HEK293T (cell line): ENCODE measurements at places on chromosomes 13 and 19.
A peak's percentile ranks its signal among the peaks of the same experiment; 100 is the strongest.

- DNase-seq: no peak
Observed at GRCh38 chr13:114234266-114234644, 442 bp upstream of the CDC16 start.

DNA sequence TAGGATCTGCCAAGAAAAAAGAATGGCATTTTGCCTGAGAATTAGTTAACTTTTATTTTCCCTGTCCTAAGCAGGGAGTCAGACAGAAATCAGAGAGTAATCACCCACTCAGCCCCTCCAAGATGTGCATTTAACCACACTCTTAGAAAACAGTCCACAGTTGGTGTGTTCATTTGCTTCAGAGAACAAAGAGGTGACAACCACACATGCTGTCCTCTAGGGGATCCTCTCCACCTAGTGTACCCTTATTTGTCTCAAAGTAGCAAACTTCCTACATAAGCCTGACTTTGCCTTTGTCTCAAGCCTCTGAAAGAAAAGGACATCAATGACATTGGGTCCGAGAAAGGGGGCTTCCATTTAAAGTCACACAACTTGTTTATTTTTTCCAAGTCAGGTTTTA lies 107.0 kb upstream of the RFC3 start:
- DNase-seq: no peak

GRCh38 chr13:75934889-75935288 lies 298.8 kb downstream of the LMO7 start:
- DNase-seq: no peak

GRCh38 chr19:29302002-29302928 lies 89.3 kb upstream of the UQCRFS1 start:
- DNase-seq: no peak

- DNase-seq: peak; percentile 51
Observed at GRCh38 chr13:92896842-92897241, 329.8 kb upstream of the GPC6 start.

DNA sequence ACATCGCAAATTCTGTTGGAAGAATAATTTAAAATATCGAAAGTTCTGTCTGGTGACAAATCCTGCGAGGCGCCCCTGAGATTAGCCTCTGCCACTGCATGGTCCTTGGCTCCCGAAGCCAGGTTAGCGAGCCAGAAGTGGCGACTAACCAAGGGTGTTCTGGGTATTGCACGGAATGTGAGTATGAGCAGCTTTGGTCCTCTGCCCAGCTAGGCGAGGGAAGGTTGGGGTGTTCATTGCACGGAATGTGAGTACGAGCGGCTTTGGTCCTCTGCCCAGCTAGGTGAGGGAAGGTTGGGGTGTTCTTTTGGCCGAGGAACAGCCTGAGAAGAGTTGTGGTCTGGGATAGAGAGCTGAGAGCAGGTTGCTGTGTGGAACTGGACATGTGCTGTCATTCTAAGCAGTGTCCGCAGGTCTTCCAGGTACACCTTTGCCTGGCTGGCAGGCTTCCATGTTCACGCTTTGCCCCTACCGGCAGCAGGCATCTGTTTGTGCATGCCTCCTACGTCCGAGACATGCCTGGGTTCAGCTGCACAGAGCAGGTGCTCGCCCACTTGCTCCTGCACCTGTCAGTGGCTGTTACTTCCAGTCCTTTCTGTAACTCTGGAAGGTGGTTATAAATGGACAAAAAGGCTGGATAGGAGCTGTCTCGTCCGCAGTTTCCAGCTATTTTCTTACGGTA lies 18.3 kb upstream of the TEX29 start:
- DNase-seq: no peak

GRCh38 chr13:36450534-36450933 lies 18.2 kb downstream of the CCNA1 start:
- no peak for DNase-seq

GRCh38 chr13:28199089-28199488 lies 60.7 kb downstream of the PAN3 start:
- DNase-seq: peak; percentile 9

DNA sequence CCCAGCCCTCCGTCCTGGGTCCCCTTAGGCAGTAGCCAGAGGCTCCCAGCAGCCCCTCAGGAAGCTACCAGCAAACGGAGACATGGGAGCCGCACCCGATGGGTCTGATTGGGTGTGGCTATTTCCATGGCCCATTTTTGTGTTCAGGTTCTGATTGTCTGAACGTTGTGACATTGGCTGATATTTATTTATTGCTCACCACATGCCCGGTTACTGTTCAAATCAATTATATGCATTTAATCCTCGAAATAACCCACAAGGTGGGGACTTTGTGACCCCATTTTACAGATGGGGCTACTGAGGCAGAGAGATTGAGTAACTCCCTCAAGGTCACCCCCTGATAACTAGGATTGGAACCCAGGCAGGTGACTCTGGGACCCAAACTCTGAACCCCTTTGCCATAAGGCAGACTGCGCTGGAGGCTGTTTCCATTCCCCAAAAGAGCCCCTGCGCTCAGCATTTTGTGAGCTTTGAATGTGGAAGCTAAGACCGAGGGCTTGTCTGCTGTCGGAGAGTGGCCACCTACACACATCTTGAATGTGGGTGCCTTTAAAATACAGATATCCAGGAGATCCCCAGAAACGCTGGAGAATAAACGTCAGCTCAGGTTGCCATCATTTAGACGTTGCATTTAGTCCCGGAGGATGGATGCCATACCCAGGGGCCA lies 13.6 kb upstream of the MCF2L start:
- DNase-seq: no peak

DNA sequence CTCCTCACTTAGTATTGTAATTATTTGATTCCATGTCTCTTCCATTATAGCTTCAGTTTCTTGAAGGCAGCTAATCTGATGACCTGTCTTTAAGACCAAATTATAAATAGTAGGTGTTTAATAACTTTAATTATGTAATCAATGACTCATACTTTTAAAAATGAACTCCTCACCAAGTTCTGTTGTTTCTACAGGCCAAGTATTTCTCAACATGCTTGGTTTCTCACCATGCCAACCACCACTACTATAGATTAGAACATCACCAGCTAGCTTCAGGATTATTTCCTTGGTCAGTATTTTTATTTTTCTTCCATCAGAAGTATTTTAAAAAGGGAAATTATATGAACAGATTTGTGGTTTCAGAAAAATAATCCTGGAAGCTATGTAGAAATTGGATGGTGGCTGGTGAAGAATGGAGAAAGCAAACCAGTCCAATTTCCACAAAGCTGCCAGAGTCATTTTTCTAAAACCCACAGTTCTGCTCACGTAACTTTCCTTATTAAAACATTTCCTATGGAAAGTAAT lies 237.7 kb upstream of the DACH1 start:
- DNase-seq: no peak

- peak; percentile 67 for DNase-seq
Observed at GRCh38 chr13:42594481-42595252, 20.7 kb downstream of the TNFSF11 start.

DNA sequence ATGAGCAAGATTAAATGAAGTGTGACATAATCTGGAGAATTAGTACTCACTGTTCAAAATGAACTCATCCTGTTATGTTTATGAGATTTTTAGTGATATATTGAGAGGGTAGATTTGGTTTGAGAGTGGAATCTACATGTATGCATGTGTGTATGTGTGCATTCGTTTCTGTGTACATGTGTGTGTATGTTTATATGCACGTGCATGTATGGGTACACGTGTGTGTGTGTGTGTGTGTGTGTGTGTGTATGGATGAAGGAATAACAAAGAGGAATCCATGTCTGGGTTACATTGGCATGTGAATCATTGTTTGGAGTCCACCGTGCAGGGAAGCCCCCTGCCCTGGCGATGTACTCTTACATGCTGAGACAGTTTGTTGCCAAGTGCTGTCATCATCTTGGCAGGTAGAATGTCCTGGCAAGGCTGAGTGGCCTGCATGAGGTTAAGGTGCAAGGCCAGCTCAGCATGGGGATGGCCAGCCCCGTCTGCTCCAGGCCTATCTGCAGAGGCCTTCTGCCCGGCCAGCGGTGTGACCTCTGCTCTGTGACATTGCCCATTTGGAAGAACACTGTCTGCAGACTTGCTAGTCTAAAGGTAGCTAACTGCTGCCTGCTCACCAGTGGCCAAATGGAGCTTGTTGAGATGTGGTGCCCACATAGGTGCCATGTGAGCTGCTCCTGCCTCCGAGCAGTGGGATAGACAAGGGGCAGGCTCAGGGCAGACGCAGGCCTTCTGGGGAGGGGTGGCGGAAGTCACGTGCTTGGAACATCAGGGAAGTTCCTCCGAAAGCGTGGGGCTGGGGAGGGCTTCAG lies 222.3 kb downstream of the TEX29 start:
- DNase-seq: no peak

GRCh38 chr13:48739386-48739964 lies 85.7 kb downstream of the CYSLTR2 start:
- DNase-seq: no peak

- no peak for DNase-seq
Observed at GRCh38 chr19:29547981-29548380, 22.2 kb downstream of the VSTM2B start.

GRCh38 chr13:100573121-100573520 lies 15.5 kb downstream of the GGACT start:
- DNase-seq: peak; percentile 67

DNA sequence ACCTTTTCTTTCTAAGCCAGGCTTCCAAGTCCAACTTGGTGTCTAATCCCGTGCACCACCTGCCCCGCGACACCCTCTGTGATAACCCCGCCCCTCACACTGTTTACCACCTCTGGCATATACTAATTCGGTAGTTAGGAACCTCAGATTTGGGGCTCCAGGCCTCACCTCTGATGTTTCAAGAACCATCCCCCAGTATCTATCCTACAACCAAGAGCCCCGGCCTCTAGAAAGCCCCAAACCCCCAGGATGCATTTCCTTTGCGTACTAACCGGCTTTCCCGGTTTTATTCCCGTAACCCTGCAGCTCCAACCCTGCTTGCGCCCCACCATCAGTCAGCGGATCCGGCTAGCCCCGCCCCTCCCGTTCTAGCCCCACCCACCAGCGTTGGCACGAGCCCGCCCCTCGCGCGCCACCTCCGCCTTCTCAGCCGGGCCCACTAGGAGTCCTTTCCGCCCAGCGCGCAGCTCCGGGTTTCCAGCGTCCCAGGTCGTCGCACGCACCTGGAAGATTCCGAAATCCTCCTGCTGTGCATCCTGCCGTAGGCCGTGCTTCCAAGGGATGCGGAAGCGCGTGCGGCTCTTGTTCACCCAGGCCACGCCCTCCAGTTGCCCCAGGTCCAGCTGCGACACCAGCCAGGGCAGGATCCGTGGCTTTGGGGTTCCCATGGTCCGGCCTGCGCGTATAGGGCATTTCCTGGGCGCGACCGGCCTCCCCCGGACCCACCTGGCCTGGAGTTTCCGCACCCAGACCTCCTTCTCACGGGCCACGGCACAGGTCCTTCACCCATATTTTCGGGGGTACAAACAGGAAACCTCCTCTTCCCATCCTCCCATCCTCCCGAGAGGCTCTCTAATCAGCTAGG lies 1.3 kb downstream of the IRF3 start:
- peak; percentile 85 for DNase-seq

DNA sequence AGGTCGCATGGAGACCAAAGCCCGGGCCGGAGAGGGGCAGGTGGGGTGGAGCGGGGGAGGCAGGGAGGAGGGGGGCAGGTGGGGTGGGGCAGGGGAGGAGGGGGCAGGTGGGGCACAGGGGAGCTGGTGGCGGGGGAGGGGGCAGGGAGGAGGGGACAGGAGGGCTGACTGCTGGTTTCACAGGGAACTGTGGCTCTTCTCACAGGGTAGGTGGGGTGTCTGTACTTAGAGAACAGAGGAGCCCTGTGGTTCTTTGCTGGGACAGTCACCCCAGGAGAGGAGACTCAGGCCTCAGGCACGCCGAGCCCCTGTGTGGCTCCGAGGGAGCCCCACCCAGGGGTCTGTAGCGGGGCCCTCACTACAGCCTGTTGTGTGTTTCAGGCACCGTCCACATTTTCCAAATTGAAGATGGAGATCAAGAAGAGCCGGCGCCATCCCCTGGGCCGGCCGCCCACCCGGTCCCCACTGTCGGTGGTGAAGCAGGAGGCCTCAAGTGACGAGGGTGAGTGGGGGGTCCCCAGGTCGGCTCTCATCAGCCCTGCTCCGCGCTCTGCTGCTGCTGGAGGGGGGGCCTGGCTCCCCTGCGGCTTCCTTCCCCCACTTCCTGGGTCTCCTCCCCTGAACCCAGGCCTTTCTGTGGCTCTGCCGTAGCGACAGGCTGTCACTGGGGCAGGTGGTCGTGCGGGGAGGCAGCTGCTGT lies 162.7 kb downstream of the KDM4B start:
- DNase-seq: no peak

DNA sequence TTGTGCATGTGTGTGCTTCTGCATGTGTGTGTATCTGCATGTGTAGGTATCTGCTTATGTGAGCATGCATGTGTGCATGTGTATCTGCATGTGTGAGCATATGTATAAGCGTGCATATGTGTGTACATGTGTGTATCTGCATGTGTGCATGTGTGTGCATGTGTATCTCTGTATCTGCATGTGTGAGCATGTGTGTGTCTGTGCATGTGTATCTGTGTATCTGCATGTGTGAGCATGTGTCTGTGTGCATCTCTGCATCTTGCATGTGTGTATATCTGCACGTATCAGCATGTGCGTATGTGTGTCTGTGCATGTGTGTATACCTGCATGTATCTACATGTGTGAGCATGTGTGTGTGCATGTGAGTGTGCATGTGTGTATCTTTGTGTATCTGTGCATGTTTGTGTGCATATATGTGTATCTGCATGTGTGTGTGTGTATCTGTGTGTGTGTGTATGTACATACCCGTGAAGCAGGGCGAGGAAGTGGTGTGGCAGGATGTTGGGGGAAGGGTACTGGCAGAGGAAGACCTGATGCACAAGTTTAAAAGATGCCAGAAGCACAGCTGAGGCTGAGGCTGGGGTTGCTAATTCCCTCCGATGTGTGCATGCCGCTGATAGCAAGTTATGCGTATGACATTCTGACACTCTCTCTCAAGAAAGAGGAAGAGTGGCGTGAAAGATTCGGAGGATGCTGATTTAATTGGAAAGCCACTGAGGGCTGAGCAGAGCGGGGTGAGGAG lies 64.2 kb downstream of the TEX29 start:
- no peak for DNase-seq

- no peak for DNase-seq
Observed at GRCh38 chr13:60427285-60427684, 30.3 kb downstream of the TDRD3 start.

DNA sequence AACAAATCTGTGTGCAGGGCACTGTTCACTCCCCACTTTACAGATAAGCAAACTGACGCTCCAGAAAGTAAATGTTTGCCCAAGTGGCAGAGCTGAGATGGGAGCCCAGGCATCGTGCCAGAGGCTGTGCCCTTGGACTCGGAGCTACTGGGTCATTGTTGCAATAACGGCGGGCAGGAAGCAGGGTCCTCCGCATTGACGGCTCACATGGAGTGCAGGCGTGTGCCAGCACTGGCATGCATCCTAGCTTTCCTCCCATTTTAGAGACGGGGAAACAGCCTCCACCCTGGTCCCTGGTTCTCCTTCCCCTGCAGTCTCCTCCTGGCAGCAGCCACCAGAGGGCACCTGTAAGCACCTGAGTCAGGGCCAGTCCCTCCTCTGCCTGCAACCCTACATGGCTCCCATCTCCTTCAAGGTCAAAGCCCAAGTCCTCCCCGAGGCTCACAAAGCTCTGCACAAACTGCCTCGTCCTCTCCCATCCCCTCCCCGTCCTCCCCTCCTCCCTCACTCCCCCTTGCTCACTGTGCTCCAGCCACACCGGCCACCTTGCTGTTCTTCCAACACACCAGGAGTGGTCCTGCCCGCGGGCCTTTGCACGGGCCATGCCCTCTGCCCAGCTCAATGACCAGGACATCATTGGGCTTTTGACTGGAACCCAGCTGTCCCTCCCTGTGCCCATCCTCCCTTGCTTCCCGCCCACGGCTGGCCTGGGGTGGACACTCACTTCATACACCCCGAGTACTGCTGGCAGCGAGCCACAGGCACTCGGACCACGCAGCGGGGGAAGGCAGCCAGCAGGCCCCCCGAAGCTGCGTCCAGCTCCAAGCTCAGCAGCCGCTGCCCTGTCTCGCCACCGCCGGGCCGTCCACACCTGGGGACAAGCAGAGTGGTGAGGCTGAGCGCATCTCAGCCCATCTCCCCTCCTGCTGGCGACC lies 7.7 kb upstream of the LRG1 start:
- peak; percentile 48 for DNase-seq
